ENCODE measurements at places on chromosomes 6 and 20.

- no peaks in the 10 kb centered on the region for H3K27me3 ChIP-seq
- H3K27ac ChIP-seq = no peak overlapping the region
- no peak for DNase-seq
- no peaks in the 10 kb centered on the region for H3K36me3 ChIP-seq
- peaks cover 38% of the 10 kb centered on the region for H3K4me1 ChIP-seq
Measured at GRCh38 chr6:36069573-36069972, 42.0 kb downstream of the MAPK14 start.

DNA sequence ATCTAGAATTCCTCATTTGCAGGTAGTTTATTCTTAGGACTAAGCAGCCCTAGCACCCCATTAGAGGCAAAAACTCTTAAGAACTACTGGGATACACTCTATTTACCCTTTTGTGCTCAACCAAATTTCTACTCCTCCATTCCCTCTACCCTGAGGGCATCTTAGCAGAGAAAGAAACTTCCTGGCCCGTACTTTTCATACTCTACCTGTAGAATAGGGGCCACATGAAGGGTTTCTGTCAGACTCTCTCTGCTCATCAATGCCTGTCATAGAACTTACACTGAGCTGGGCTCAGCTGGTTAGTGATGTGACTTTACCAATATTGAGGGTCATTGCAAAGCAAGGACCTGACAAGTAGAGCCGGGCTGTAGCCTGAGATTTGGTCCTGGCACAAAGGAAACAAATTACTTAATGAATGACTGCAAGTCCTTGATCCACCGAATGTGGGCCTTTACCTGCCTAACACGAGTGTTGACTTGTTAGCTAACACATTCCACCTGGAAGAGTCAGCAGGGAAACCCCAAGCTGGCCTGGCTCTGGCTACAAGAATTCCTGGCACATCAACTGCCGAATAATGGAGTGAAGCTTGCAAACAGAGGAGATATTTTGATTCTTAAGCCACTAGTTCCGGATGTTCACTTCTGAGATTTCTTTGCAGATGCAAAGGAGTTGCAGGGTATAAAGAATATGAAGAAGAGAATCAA is 280.5 kb upstream of the JAG1 start:
- no peak for DNase-seq
- no peak overlapping the region for H3K4me3 ChIP-seq
- peak overlapping the region; percentile 81 for H3K27ac ChIP-seq
- peaks cover 23% of the 10 kb centered on the region for H3K4me1 ChIP-seq

DNA sequence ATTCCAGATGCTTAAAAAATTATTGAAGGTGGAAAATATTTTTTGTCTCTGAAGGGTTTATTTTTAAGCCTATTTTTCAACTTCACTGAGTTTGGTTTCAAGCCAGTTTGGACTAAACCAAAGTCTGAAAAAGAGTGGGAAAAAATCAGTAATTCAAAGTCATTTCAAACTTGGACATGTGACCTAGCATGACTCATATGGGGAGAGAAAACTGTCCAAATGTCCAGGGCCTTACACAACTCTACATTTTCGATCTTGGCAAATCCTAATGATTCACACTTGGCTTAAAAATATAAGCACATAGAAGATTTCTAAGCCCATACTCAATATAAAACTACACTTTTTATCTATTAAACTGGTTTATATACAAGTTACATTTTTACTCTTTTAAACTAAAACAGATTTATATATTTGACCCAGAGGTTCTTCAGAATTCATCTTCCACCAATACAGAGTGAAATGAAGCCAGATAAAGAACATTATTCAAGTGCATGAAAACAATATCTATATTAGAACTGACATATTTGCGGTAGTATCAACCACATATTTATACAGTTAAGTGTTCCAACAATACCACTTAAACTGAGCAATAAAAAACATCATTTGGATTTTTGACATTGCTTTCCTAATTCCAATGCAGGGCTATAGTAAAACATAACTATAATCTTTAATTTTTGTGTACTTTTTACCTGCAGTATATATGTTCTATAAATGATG is 110.3 kb upstream of the TCF21 start:
- no peak overlapping the region for H3K4me3 ChIP-seq
- no peaks in the 10 kb centered on the region for H3K36me3 ChIP-seq
- H3K27me3 ChIP-seq = no peaks in the 10 kb centered on the region
- no peaks in the 10 kb centered on the region for H3K4me1 ChIP-seq

- DNase-seq = no peak
- H3K27ac ChIP-seq = no peak overlapping the region
- no peaks in the 10 kb centered on the region for H3K27me3 ChIP-seq
- no peaks in the 10 kb centered on the region for H3K4me1 ChIP-seq
- no peak overlapping the region for H3K4me3 ChIP-seq
Measured at GRCh38 chr20:16517946-16518783, 55.1 kb downstream of the KIF16B start.

GRCh38 chr6:33589731-33590530 is 9.9 kb upstream of the BAK1 start:
- H3K36me3 ChIP-seq = no peaks in the 10 kb centered on the region
- H3K27me3 ChIP-seq = no peaks in the 10 kb centered on the region
- peaks cover 41% of the 10 kb centered on the region for H3K4me1 ChIP-seq

DNA sequence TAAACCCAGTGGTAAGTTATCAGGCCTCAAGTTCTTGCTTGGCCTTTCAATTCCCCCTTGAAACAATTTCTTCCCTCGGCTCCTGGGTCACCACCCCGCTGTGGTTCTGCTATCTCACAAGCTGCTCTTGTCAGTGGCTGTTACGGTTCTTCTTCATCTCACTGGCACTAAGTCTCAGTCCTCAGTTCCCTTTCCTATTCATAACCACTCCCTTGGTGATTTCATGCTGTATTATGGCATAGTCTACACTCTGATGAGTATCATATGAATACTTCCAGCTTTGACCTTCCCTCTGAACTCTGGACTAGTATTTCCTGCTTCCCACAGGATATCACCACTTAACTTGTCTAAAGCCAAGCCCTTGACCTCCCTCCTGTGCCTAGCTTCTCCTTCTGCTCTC is 7.9 kb downstream of the TAAR1 start:
- no peak for DNase-seq
- no peak overlapping the region for H3K27ac ChIP-seq
- H3K36me3 ChIP-seq = no peaks in the 10 kb centered on the region
- H3K4me1 ChIP-seq = no peaks in the 10 kb centered on the region

- no peak for DNase-seq
- H3K27me3 ChIP-seq = no peaks in the 10 kb centered on the region
- H3K4me3 ChIP-seq = no peak overlapping the region
- no peaks in the 10 kb centered on the region for H3K36me3 ChIP-seq
- no peaks in the 10 kb centered on the region for H3K4me1 ChIP-seq
- no peak overlapping the region for H3K27ac ChIP-seq
Measured at GRCh38 chr6:163670336-163670735, 255.8 kb downstream of the QKI start.

DNA sequence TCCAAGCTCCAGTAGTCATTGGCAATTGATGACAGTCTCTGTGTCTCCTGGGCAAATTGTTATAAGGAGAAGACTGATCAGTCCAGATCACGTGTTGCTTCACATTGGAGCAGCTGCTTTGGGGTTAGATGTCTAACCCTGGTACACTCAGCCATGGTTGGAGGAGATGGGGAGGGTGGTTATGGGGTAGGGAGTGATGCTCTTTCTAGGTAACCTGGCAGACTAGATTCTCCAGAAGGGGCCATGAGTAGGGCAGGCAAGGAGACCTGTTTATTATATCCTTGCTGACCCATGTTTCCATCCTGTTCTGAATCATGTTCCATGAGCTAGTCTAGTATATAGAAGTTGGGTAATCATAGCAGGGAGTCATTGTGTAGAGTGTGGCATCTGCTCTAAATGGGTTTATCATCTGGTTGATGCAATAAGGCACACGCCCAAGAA is 50.8 kb upstream of the BACH2 start:
- no peak for DNase-seq
- no peaks in the 10 kb centered on the region for H3K36me3 ChIP-seq
- no peaks in the 10 kb centered on the region for H3K27me3 ChIP-seq
- no peak overlapping the region for H3K27ac ChIP-seq

DNA sequence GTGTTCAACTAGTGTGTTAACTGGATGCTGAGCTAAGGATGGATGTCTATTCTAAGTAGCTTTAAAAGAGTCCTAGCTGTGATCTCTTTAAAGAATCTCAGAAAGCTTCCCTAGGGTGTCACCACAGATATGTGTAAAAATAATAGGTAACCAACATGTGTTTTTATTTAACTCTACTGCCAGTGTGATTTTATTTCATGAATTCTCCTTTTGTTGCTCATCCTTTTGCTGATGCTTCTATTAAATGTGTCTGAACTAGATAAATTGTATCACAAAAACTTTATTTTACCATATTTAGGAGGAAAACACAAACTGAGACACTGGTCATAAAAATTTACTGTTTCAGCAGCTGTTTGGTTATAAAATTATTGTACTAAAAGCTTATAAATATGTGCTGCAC is 809.4 kb upstream of the CITED2 start:
- no peaks in the 10 kb centered on the region for H3K4me1 ChIP-seq
- no peak for DNase-seq
- no peak overlapping the region for H3K4me3 ChIP-seq
- no peak overlapping the region for H3K27ac ChIP-seq
- H3K27me3 ChIP-seq = no peaks in the 10 kb centered on the region
- H3K36me3 ChIP-seq = no peaks in the 10 kb centered on the region

DNA sequence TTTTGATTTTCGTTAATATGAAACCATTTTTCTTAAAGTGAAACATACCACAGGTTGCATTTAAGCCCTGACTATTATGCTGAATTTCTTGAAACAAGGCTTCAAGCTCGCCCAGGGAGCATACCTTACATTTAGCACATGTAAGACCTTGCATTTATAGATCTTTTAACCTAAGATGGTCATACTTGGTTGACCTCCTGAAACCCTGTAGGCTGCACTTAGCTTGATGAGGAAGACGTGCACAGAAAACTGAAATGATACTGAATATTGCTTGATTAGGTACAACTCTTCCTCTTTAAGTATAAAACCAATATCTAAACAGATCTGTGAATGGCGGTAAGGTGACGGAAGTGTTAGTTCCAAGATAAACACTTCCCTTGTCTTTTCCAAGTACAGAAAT is 82.2 kb downstream of the CTNNBL1 start:
- no peak overlapping the region for H3K4me3 ChIP-seq
- no peak overlapping the region for H3K27ac ChIP-seq
- no peak for DNase-seq
- H3K4me1 ChIP-seq = peaks cover 5% of the 10 kb centered on the region
- no peaks in the 10 kb centered on the region for H3K27me3 ChIP-seq
- peaks cover 12% of the 10 kb centered on the region for H3K36me3 ChIP-seq

GRCh38 chr6:41967312-41968287 is 26.0 kb upstream of the CCND3 start:
- peaks cover 5% of the 10 kb centered on the region for H3K4me1 ChIP-seq
- no peak overlapping the region for H3K4me3 ChIP-seq
- no peak for DNase-seq
- no peaks in the 10 kb centered on the region for H3K27me3 ChIP-seq

DNA sequence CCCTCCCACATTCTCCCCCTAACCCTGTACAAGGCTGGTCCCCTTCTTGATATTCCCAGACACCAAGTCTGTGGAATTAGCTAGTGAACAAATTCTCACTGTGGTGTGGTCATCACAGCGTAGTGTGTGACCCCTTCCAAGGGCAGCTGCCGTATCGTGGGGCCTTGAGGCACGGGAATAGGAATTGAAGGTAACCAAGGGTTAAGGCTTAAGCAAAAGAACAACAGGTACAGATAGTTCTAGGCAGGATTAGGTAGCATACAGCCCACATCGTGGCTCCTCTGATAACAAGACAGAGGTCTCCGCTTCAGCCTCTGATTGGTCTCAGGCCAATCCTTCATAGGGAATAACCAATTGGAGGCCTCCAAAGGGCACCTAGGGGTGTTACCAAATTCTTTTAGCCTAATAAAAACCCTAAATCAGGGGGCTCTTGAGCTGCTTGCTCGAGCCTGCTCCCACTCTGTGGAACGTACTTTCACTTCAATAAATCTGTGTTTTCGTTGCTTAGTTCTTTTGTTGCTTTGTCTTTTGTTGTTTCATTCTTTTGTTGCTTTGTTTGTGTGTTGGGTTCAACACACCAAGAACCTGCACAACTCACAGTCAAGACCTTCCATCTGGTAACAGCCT is 64.7 kb downstream of the GPR6 start:
- no peaks in the 10 kb centered on the region for H3K27me3 ChIP-seq
- no peak overlapping the region for H3K27ac ChIP-seq
- no peaks in the 10 kb centered on the region for H3K36me3 ChIP-seq
- peaks cover 13% of the 10 kb centered on the region for H3K4me1 ChIP-seq

DNA sequence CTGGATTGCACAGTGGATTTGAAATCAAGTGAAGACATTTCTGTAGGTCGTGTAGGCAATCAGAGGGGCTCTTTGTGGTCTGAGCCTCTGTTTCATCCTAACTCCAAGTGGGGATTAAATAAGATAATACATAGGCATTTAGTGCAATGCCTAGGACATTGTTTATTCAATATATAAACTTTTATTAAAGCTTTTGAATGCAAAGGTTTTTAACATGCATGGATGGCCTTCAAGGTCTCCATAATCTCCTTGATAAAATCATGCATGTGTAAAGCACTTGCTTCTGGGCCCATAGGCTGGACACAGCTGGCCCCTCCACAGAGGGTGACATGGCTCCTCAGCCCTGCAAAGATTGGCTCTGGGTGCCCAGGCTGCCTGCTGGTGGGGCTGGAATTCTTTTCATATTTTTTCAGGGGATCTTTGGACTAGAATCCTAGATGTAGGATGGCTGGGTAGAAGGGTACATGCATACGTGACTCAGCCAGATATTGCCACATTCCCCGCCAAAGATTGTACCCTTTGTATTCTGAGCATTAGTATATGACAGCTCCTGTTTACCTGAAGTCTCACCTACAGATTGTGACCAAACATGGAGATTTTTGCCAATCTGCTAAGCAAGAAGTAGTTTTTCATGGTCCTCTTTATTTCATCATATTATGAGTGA is 19.0 kb upstream of the AVP start:
- H3K27me3 ChIP-seq = no peaks in the 10 kb centered on the region
- no peak overlapping the region for H3K4me3 ChIP-seq
- H3K27ac ChIP-seq = no peak overlapping the region
- H3K4me1 ChIP-seq = no peaks in the 10 kb centered on the region
- DNase-seq = no peak
- peaks cover 17% of the 10 kb centered on the region for H3K36me3 ChIP-seq

- no peak overlapping the region for H3K4me3 ChIP-seq
- no peaks in the 10 kb centered on the region for H3K36me3 ChIP-seq
- DNase-seq = no peak
- H3K27me3 ChIP-seq = no peaks in the 10 kb centered on the region
- H3K4me1 ChIP-seq = peaks cover 24% of the 10 kb centered on the region
- no peak overlapping the region for H3K27ac ChIP-seq
Measured at GRCh38 chr6:4804095-4804494, 27.9 kb downstream of the CDYL start.

GRCh38 chr20:51091406-51092195 is 68.7 kb upstream of the KCNG1 start:
- H3K36me3 ChIP-seq = no peaks in the 10 kb centered on the region
- DNase-seq = no peak
- H3K27me3 ChIP-seq = peaks cover 63% of the 10 kb centered on the region
- no peaks in the 10 kb centered on the region for H3K4me1 ChIP-seq
- no peak overlapping the region for H3K27ac ChIP-seq
- no peak overlapping the region for H3K4me3 ChIP-seq

Measured in suprapubic skin (tissue), 4 donors.